ENCODE measurements at places on chromosomes 6 and 20.

DNA sequence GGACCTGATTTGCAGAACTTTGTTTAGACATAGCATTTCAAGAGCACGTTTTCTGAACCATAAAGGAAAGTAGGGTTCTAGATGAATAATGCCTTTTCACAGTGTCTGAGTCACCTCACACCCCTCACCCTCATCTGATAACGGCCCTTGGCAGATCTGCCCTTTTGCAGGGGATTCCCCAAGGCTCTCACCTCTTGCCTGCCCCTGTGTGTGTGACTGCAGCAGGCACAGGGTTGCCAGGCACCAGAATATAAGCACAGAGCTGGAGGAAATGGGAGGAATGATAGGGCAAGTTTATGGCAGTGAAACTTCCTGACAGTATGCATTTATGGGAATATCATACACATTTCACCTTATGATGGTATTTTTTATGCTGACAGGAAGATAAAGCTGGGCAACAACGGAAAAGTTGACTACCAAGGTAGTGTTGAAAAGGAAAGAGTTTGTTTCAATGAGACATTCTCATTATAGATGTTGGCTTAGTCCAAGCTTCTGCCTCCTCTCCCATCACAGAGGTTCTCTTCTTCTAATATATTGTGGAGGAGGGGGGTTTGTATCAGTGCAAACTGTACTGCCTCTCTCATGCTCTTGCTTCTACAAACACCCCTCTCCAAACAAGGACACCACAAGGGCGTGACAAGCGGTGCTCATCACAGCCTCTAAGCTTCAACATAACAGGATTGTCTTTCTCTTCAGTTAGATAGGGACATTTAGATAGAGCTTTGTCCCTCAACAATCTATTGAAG, 101.5 kb upstream of the BACH2 start:
- no peak for DNase-seq

GRCh38 chr6:51855310-51856082, 231.9 kb downstream of the PKHD1 start:
- peak; percentile 51 for DNase-seq

- no peak for DNase-seq
Measured at GRCh38 chr20:24350923-24351368, 118.5 kb upstream of the SYNDIG1 start.

- DNase-seq, result no peak
Measured at GRCh38 chr6:105041880-105042279, 85.0 kb downstream of the LIN28B start.

DNA sequence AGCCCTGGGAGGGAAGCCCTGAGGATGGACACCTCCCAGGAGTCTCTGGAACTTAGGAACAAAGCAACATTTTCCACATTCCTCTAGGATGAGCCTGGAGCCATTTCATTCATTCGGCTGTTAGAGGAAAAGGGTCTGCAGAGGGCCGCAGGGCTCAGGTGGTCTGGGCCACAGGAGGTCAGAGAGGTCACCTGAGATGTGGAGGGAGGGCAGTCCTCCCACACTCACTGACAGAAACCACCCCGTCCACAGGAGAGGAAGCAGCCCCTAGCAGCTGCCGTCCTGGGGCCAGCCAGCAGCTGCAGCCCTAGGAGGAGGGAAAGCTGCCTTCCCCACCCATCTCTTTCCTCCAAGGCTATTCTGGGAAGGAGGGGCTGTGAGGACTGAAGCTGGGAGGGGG, 207.0 kb downstream of the CDC5L start:
- no peak for DNase-seq

GRCh38 chr6:125512621-125513020, 210.9 kb upstream of the HDDC2 start:
- DNase-seq, result no peak

DNA sequence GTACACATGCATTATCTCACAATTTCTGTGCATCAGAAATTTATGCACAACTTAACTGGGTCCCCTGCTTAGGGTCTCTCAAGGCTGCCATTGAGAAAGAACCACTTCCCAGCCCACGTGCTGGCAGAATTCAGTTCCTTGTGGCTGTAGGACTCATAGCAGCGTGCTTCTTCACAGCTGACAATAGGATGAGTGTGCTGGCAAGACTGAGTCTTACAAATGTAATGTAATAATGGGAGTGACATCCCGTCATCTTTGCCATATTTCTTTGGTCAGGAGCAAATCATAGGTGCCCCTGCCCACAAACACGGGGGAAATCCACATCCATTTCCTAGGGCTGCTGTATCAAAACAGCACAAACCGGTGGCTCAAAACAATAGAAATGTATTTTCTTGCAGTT, 77.4 kb downstream of the FIG4 start:
- DNase-seq, result no peak
